Astrocyte (in vitro differentiated cells and primary cell): ENCODE measurements at places on chromosomes 12 and 14. TPM values are rescaled to one million over a fixed set of nuclear protein-coding genes. Genes with fewer than 3 reads are reported as not detected.

Gene ITGB7
- 0.79 and 1.3 TPM in 2 replicates for total RNA-seq

Gene CAMKK2
- 22.0 and 24.9 TPM in 2 replicates for total RNA-seq

DNA sequence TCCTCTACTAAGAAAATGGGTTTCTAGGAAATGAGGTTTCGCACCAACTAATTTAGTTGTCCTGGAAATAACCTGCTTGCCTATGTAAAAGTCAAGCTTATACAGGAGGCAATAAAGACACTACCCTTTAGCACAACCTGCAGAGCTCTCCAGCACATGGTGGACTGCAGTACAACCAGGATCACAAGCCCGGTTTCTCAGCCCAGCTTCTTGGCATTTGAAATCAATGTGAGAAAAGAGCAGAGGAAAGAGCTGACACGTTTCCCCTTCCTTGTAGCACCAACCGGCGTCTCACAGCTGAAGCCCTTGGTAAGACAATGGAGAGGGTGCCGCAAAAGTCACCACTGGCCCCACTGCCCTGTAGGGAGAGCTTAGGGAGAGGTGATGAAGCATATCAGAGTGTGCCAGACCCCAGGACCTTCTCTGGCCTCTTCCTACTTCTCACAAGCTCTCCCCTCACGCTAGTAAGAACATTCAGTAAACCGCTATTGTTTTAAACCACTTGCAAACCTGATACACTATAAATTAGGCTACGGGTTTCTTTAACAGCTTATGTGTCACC is 8.6 kb downstream of the SPTLC2 start:
- H3K27ac ChIP-seq, result no peak overlapping the region
- H3K36me3 ChIP-seq, result no peaks in the 10 kb centered on the region
- peaks cover 23% of the 10 kb centered on the region for H3K4me1 ChIP-seq
- no peak for DNase-seq
- H3K27me3 ChIP-seq, result no peaks in the 10 kb centered on the region

- DNase-seq, result no peak
- no peak overlapping the region for H3K4me3 ChIP-seq
- no peak overlapping the region for H3K27ac ChIP-seq
- H3K4me1 ChIP-seq, result peaks cover 28% of the 10 kb centered on the region
- no peaks in the 10 kb centered on the region for H3K36me3 ChIP-seq
Observed at GRCh38 chr12:116393255-116393654, 115.8 kb upstream of the MED13L start.

DNA sequence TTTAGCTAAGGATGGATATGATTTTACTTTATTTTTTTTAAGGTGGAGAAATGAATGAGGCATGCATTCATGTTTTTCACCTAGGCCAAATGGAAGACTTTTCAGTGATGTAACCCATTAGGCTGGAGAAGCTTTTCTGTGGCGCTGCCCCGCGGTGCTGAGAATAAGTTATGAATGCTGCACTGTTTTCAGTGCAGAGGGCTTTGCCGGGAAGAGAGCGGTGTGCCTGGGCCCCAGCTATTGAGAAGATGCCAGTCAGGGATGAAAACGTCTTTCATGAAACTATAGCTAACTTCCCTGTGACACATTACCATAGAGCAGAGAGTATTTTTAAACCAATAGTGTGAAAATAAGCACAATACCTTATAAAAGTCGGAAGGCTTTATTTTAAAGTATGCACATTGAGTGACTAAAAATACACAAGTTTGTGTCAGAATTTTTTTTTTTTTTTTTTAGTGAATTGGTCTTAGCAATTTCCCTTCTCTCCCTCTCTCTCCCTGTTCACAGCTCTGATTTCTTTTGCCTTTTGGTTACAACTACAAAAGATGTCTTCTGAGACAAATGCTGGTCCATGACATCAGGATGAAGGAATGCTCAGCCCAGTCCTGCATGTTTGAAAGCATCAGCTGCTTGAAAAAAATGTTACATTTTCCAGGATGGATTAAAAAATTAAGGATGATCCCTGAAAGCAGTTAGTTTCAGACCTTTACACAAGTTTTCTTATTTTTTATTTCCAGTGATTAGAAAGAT is 48.3 kb downstream of the NPAS3 start:
- H3K27me3 ChIP-seq, result no peaks in the 10 kb centered on the region
- DNase-seq, result peak; percentile 89
- H3K4me1 ChIP-seq, result peaks cover 14% of the 10 kb centered on the region
- H3K36me3 ChIP-seq, result no peaks in the 10 kb centered on the region

GRCh38 chr14:32468955-32469354 is 139.9 kb downstream of the AKAP6 start:
- no peaks in the 10 kb centered on the region for H3K36me3 ChIP-seq
- H3K27ac ChIP-seq, result peak overlapping the region; percentile 20
